Neuronal stem cell (in vitro differentiated cells): ENCODE measurements at places on chromosomes 12 and 14.

DNA sequence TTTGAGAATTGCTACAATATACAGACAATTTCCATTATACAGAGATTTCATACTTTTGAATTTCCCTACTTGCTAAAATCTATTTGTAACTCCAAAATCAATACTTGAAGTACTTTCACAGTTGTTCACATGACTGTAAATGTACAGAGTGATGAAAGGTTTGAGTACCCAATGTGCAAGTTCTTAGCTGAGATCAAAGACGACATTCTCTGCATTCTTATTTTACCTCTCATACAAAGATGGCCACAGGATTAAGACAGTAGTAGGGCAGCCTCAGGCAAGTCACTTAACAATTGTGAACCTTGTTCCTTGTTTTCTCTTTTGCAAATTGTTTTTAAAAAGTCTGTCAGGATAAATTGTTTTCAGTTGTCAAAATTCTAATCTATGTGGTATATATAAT, 255.9 kb upstream of the KITLG start:
- DNase-seq: no peak

DNA sequence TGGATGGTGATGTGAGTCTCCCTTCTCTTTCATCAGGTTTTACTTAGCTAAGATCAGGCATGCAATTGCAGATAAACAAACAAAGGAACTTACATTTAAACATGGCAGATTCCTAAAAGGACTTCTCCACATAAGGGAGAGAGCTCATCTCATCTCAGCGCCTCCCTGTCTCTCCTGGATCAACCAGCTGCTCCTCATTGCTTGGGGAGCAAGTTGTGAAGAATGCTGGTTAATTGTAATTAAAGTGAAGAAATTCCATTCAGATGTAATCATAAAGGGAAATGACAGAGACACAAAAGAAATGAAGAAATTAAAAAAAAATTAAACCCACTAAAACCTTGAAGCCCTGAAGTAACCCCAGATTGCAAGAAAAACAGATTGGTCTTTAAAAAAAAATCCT, 104.4 kb upstream of the DIO2 start:
- DNase-seq: no peak

DNA sequence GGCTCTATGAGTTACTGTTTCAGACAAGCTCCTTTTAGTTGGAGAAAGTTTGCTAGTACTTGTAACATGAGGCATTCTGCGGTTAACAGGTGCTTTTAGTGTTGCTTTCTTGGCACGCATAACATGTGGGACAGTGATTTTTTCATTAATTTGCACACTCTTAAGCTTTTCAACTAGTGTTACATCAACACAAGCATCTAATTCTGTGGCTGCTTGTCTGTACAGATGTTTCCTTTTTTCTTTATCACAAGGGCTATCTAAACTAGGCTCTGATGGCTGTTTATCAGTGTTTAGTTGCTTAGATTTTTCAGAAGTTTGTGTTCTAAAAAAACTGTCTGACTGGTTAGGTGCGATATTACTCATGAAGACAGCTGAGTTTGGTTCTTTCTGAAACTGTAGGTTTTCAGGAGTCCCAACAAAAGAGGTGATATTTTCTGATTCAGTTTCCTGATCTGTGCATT, 120.1 kb downstream of the RALGAPA1 start:
- DNase-seq: no peak

DNA sequence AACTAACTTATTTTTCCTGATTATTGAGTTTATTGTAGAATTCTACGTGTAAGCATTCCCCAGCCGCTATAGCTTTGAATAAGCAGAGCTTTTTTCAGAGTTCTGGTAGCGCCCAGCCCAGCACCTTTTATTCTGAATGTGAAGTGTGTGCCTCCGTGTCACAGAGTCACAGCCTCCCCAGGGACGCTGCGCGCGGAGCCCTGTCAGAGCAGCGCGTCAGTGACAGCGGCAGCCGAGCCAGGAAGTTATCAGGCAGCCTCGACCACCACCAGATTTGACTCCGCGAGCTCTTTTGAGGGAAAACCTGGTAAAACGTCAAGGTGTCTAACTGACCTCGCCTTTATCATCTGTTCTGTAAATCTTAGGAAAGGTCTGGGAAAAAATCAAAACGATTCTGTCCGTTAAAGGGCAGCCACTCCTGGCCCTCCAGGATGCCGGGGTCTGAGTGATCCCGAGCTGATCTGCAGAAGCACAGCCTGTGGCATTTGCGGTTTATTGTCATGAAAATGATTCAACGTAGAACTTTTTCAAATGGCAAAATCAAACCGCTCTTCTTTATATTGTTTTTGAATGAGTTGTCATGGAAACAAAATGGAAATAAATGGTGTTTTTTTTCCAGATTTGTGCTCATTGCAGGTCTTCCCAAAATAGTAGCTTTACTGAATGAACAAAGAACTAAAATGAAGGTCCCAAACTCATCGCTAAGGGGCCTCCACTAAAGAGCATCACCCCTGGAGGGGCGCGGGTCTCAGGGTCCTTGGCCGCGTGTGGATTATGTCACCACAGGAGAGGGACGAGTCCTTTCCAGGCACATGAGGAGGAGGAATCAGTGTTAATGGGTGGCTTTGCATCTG, 43.1 kb upstream of the MMP17 start:
- DNase-seq: no peak

DNA sequence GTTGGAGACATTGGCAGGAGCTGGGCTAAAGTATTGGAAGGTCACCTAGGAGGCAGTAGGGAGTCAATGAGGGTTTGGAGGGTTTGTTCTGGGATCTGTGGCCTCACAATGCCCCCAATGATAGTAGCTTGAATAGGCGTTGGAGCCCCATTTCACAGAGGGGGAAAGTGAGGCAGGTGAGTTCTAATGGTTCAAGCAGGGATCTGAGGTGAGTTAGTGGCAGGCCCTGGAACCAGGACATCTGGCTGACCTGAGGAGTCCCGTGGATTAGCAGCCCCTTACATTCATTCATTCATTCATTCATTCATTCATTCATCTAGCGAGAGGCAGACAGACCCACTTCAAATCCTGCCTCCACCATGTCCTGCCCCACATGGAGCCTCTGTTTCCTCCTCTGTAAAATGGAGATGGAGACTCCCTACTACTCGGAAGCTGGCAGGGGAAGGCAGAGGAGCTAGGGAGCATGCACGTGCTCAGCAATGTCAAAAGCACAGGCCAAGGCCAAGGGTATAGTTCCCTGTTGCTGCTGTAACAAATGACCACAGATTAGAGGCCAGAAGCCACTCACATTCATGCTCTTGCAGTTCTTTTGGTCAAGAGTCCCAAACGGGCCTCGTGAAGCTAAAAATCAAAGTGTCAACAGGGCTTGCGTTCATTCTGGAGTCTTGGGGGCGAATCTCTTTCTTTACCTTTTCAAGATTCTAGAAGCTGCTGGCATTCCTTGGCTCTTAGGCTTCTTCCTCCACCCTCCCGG, 2.2 kb upstream of the TMEM119 start:
- no peak for DNase-seq

DNA sequence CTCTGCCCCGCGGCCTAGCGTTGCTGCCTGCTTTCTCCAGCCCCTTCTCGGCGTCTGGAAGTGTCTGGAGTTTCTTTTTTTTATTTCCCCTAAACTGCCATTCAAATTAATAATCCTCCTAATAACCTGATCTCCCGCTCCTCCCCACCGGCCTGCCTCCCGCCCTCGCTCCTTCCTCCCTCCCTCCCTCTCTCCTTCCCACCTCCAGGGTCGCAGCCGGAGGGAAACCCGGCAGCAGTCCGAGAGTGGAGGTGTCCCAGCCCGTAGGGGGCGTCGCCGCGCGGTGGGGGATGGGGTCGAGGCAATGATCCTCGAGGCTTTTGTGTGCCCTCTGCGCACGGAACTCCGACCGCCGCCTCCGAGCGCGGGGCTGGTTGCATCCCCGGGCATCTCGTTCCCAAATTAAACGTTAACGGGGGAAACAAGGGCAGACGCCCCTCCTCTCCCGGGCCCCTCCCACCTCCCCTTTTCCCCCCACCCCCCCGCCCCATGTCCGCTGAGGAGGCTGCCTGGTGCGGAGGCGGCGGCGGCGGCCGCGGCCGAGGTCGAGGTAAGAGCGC, 1.0 kb upstream of the SOCS2 start:
- DNase-seq: peak; percentile 65
